EH (cell line): ENCODE measurements at places on chromosomes 12 and 14.

- DNase-seq: no peak
Observed at GRCh38 chr12:29655861-29656260, 127.9 kb downstream of the TMTC1 start.

GRCh38 chr12:11920231-11920630 lies 150.5 kb upstream of the BCL2L14 start:
- peak; percentile 32 for DNase-seq

DNA sequence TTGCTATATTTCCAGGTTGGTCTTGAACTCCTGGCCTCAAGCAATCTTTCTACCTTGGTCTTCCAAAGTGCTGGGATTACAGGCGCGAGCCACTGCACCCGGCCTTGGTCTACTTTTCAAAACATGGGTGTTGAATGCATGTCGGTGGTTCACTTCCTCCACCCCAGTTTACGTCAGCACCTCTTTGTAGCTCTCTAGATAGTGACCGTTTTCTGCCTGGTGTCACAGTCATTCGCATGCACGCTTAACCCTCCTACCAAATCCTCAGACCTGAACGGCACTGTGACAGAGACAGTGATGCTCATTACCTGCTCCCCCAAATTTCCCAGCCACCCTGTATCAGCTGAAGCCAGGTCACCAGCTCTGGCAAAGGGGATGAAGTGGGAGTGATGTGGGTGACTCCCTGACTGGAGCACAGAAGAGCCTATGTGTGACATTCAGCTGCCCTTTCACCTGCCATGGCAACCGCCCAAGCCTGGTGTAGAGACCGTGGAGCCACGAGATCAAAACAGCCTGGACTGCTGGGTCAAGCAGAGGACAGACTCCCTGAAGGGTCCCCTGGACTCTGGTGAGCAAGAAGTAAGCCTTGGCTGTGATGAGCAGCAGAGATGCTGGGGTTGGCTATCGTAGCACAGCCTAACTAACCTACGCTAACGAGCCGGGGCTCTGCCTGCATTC lies 66.2 kb upstream of the GPR68 start:
- DNase-seq: no peak

- DNase-seq: no peak
Observed at GRCh38 chr14:24439830-24440605, 2.6 kb downstream of the SDR39U1 start.
